ENCODE measurements at places on chromosomes 11 and 22.

GRCh38 chr11:72497731-72498130, 63.4 kb upstream of the CLPB start:
- no peak for DNase-seq
- no peak overlapping the region for H3K4me3 ChIP-seq
- no peak overlapping the region for H3K27ac ChIP-seq
- H3K4me1 ChIP-seq = no peaks in the 10 kb centered on the region

- no peaks in the 10 kb centered on the region for H3K27me3 ChIP-seq
- H3K4me1 ChIP-seq = peaks cover 4% of the 10 kb centered on the region
- H3K36me3 ChIP-seq = no peaks in the 10 kb centered on the region
- no peak overlapping the region for H3K4me3 ChIP-seq
- no peak overlapping the region for H3K27ac ChIP-seq
Measured at GRCh38 chr11:104075706-104076105, 39.3 kb downstream of the DDI1 start.

DNA sequence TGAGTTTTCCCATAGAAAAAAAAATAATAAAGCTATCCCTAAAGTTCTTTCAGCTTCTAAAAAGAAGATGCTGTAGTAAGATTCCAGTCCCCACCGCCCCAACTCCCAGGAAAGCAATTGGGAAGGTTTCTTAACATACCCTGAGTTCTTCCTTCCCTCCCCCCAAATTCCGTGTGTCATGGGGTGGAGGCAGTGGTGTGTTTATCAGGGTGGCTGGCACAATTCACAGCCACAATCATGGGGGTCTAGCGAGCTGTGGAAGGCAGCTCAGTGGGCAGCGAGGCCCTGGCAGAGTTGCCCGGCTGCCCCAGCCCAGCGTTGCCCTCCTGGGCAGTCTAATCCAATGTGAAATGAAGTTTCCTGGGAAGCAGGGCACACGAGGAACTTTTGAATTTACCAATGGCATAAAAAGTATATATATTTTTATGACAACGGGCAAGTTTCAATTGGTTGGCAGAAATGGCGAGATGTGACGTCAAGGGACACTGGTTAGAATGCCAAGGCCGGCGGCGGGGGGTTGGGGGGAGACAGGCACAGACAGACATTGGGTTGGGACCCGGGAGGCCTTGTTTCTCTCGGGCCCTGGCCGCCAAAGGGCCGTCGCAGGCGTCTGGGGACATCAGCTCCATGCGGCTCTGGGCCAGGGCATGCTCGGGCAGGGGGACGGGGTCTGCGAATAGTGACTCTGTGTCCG, 80.7 kb upstream of the PPARA start:
- peak; percentile 55 for DNase-seq
- H3K4me3 ChIP-seq = peak overlapping the region; percentile 46
- H3K4me1 ChIP-seq = peaks cover 30% of the 10 kb centered on the region
- H3K27ac ChIP-seq = peak overlapping the region; percentile 89
- H3K36me3 ChIP-seq = no peaks in the 10 kb centered on the region

DNA sequence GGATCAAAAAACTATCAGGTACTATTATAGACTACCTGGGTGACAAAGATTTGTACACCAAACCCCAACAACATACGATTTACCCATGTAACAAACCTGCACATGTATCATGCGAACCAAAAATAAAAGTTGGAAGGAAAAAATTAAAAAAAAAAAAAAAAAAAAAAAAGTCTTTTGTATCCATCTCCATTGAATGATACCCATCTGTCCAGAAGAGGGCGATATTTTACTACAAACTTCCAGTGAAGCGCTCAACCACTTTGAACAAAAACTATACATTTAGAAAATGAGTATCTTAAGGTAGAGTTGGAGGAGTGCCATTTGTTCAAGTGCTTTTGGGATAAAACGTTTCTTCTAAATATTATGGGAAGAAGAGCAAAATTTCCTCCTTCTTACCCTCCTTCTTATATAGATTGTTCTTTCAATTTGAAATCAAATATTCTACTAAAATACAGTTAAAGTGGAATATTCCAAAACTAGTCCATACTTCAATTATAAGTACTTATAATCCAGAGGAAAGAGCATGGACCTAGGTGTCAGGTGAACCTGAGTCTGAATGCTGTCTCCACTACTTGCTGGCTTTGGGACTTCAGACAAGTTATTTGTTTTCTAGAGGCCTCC, 23.3 kb downstream of the ARL14EP start:
- peaks cover 25% of the 10 kb centered on the region for H3K4me1 ChIP-seq
- DNase-seq = peak; percentile 68
- no peaks in the 10 kb centered on the region for H3K27me3 ChIP-seq
- no peaks in the 10 kb centered on the region for H3K36me3 ChIP-seq
- no peak overlapping the region for H3K4me3 ChIP-seq

- H3K4me3 ChIP-seq = no peak overlapping the region
- no peaks in the 10 kb centered on the region for H3K4me1 ChIP-seq
- no peaks in the 10 kb centered on the region for H3K36me3 ChIP-seq
- H3K27ac ChIP-seq = no peak overlapping the region
- no peak for DNase-seq
Measured at GRCh38 chr11:93279851-93280347, 50.6 kb upstream of the DEUP1 start.

DNA sequence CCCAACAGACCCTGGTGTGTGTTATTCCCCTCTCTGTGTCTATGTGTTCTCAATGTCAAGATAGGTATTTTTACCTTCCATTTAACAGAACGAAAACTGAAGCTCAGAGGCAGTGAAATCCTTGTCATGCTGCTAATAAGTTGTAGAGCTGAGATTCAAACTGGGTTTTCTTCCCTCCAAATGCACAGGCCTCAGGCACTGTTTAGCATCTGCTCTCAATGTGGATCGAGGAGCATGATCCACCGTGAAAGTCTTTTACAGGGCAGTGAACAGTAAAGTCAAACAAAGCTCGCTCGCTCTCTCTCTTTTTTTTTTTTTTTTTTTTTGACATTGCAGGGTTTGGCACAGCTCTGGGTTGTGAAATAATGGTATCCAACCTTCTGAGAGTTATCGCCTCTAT, 401.0 kb upstream of the SYN3 start:
- peaks cover 2% of the 10 kb centered on the region for H3K36me3 ChIP-seq
- no peaks in the 10 kb centered on the region for H3K4me1 ChIP-seq
- no peak overlapping the region for H3K27ac ChIP-seq
- DNase-seq = no peak

- no peak for DNase-seq
- H3K36me3 ChIP-seq = peaks cover 5% of the 10 kb centered on the region
- no peak overlapping the region for H3K27ac ChIP-seq
- H3K4me1 ChIP-seq = no peaks in the 10 kb centered on the region
- no peak overlapping the region for H3K4me3 ChIP-seq
- H3K27me3 ChIP-seq = no peaks in the 10 kb centered on the region
Measured at GRCh38 chr11:73734993-73735392, 25.9 kb downstream of the RAB6A start.

DNA sequence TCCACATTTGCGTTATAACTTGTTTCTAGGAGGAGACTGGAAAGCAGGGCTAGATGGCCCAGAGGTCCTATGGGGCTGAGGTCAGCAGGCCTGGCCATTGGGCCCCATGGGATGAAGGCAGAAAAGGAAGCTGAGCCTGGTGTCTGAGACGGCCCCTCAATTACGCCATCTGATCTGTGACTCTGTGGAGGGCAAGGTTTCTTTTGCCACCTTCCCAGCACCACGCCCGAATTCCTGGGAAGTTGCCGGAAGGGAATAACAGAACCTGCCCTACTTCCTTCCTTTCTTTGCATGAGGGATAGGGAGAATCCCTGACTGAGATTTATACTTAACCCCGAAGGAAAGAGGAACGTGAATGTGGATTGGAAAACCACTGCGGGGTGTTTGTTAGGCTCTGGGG, 118.1 kb downstream of the MPPED1 start:
- H3K36me3 ChIP-seq = no peaks in the 10 kb centered on the region
- H3K27me3 ChIP-seq = no peaks in the 10 kb centered on the region
- H3K27ac ChIP-seq = no peak overlapping the region

GRCh38 chr11:91707652-91708482, 516.8 kb upstream of the FAT3 start:
- no peak overlapping the region for H3K4me3 ChIP-seq
- H3K36me3 ChIP-seq = no peaks in the 10 kb centered on the region
- no peaks in the 10 kb centered on the region for H3K27me3 ChIP-seq
- no peak for DNase-seq
- no peak overlapping the region for H3K27ac ChIP-seq

- H3K27me3 ChIP-seq = no peaks in the 10 kb centered on the region
- DNase-seq = peak; percentile 43
- H3K27ac ChIP-seq = peak overlapping the region; percentile 50
- peak overlapping the region; percentile 76 for H3K4me3 ChIP-seq
- H3K4me1 ChIP-seq = peaks cover 75% of the 10 kb centered on the region
Measured at GRCh38 chr11:121451178-121451985, 732 bp upstream of the SORL1 start.

DNA sequence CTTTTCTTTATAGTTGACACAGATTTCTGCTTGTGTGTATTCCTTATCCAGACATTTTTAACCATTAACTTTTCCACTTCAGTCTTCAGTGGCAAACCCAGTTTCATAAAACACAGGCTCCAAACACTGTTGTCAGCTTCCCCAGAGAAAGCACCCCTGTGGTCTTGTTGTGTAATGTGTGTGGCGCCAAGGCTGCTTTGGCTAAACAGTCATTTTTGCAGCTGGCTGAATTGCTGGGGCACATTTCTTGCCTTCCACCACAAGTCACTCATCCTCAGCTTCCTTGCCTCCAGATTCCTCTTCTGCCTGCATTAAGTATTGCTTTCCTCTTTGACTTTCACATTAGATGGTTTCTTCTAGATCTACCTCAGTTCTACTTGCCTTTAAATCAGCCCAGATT, 40.5 kb downstream of the ARHGAP1 start:
- H3K27ac ChIP-seq = no peak overlapping the region
- peaks cover 14% of the 10 kb centered on the region for H3K36me3 ChIP-seq
- no peaks in the 10 kb centered on the region for H3K4me1 ChIP-seq
- no peaks in the 10 kb centered on the region for H3K27me3 ChIP-seq
- no peak overlapping the region for H3K4me3 ChIP-seq

GRCh38 chr11:1557904-1558774, 13.9 kb downstream of the DUSP8 start:
- H3K36me3 ChIP-seq = no peaks in the 10 kb centered on the region
- H3K27ac ChIP-seq = no peak overlapping the region
- peaks cover 30% of the 10 kb centered on the region for H3K27me3 ChIP-seq
- DNase-seq = no peak
- peaks cover 10% of the 10 kb centered on the region for H3K4me1 ChIP-seq

- no peak for DNase-seq
- H3K27ac ChIP-seq = no peak overlapping the region
- H3K27me3 ChIP-seq = no peaks in the 10 kb centered on the region
- H3K36me3 ChIP-seq = no peaks in the 10 kb centered on the region
- H3K4me3 ChIP-seq = no peak overlapping the region
Measured at GRCh38 chr11:129530154-129530895, 154.7 kb downstream of the BARX2 start.

GRCh38 chr11:12845739-12846358, 163.3 kb upstream of the RASSF10 start:
- DNase-seq = no peak
- H3K36me3 ChIP-seq = no peaks in the 10 kb centered on the region
- no peak overlapping the region for H3K27ac ChIP-seq

DNA sequence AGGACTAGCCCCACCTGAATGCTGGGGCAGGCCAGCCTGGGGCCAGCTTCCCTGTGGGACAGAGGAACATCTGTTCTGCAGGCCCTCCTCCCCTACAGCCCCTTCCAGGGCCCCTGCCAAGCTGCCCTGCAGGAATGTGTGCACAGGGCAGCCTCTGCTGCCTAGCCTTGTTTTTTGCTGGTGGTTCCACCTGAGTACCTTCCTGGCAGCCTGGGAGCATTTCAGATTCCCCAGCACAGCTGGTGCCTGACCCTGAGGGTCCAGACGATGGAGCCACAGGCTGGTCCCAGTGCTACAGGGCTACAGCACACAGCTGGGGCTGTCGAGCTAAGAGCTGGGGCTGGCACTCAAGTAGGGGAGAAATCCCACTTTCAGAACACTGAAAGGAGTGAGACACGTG, 22.3 kb upstream of the GPR83 start:
- H3K4me3 ChIP-seq = no peak overlapping the region
- H3K27ac ChIP-seq = no peak overlapping the region
- H3K36me3 ChIP-seq = peaks cover 51% of the 10 kb centered on the region
- no peaks in the 10 kb centered on the region for H3K4me1 ChIP-seq
- no peak for DNase-seq

- H3K4me3 ChIP-seq = no peak overlapping the region
- H3K36me3 ChIP-seq = no peaks in the 10 kb centered on the region
- H3K4me1 ChIP-seq = no peaks in the 10 kb centered on the region
- H3K27me3 ChIP-seq = no peaks in the 10 kb centered on the region
- no peak overlapping the region for H3K27ac ChIP-seq
- DNase-seq = no peak
Measured at GRCh38 chr22:48709976-48710375, 1117.7 kb downstream of the BRD1 start.

- no peak overlapping the region for H3K4me3 ChIP-seq
- H3K27me3 ChIP-seq = no peaks in the 10 kb centered on the region
- no peaks in the 10 kb centered on the region for H3K4me1 ChIP-seq
- no peak for DNase-seq
- H3K36me3 ChIP-seq = no peaks in the 10 kb centered on the region
Measured at GRCh38 chr11:66915866-66916265, 42.3 kb downstream of the PC start.

GRCh38 chr22:17675584-17675983, 37.0 kb downstream of the BCL2L13 start:
- no peak overlapping the region for H3K27ac ChIP-seq
- no peak overlapping the region for H3K4me3 ChIP-seq
- H3K27me3 ChIP-seq = no peaks in the 10 kb centered on the region
- no peaks in the 10 kb centered on the region for H3K4me1 ChIP-seq

DNA sequence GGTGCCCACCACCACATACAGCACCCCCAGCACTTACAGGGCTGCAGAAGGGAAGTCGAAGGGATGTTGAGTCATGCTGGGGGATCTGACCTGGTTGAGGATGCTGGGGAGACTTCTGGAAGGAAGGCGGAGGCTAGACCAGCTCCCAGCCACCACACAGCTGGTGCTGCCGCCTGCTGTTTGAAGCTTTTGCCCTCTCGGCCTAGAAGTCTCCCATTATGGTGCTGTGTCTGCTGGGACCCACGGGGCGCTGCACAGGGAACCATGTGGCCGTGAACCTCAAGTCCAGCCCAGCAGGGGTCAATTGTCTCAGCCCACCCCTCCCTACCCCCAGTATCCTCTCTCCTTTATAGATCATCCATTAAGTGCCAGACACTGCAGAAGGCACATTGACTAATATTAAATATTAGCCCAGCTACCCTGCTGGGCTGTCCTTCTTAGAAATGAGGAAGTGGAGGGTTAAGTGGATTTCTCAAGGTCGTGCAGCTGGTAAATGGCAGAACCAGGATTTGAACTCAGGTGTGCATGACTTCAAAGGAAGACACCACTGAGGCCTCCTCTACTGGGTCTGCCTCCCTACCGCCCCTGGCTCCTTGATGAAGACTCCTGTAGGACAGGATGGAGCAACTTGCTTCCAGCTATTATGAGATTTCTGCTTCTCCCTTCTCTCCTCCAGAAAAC, 49.7 kb downstream of the CYTH4 start:
- no peak overlapping the region for H3K4me3 ChIP-seq
- H3K27me3 ChIP-seq = peaks cover 14% of the 10 kb centered on the region
- no peak for DNase-seq
- H3K27ac ChIP-seq = no peak overlapping the region
- peaks cover 18% of the 10 kb centered on the region for H3K4me1 ChIP-seq
